ENCODE measurements at places on chromosomes 2 and 18.

DNA sequence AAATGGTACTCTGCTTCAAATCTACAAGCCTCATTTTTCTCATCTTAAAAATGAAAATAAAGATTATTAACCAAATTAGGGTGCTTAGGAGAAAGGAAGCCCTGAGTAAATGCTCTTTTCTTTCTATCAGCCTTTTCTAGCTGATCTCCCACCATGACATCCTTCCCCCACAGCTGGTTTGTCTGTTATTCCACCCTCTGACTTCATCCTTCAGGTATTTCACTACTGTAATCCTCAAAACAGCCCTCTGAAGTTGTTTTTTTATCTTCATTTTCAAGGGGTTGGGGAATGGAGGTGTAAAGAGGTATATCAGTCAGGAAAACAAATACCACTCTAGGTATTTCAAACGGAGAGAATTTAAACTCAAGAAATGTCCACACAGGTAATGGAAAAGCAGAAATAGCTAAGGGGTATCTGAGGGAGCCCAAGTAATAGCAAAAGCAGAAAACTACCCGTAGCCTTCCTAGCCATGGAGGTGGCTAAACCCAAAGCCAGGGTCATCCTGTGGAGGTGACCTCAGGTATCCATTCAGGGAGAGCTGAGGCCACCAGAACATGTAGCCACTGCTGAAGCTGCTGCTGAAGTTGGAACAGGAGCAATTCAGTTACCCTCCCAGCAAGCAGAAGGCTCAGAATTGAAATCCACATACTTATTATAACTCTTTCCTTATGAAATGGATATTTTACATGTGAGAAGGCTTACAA lies 990.9 kb upstream of the ACVR2A start:
- no peak for DNase-seq

GRCh38 chr2:130819226-130819607 lies 17.5 kb upstream of the ARHGEF4 start:
- DNase-seq: no peak

GRCh38 chr2:23400703-23401102 lies 15.7 kb downstream of the KLHL29 start:
- DNase-seq: no peak

GRCh38 chr2:127371037-127371436 lies 16.7 kb downstream of the MAP3K2 start:
- DNase-seq: no peak
